Epithelial cell of proximal tubule (primary cell): ENCODE measurements at places on chromosomes 5 and 9. TPM values are rescaled to one million over a fixed set of nuclear protein-coding genes. Genes with fewer than 3 reads are reported as not detected.

RNF180 gene
- 4.5 and 4.6 TPM in 2 replicates for total RNA-seq

DNA sequence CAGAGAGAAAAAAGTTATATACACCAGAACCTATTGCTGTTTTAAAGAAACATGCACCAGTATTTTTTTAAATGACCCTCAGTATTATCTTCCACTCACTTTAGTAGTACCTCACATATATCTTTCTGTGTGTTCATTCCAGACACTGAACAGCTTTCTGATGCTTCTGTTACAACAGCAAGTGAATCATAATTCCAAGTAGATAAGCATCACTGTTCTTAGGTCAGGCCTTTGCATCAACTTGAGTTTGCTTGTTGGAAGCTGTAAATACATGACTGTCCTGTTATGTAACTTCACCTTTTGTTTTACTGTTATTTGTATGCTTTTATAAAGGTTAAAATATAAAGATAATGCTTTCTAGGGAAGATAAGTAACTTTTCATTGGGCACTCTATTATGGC lies 184.4 kb downstream of the ISL1 start:
- DNase-seq = no peak

GRCh38 chr5:158807-159447 lies 32.4 kb upstream of the LRRC14B start:
- DNase-seq = no peak

UQCRQ gene
- 288 and 304 TPM in 2 replicates for total RNA-seq

WDR38 gene
- not detected in 2 replicates for total RNA-seq

DDX4 gene
- total RNA-seq = not detected in 2 replicates

- DNase-seq = no peak
Measured at GRCh38 chr9:136014924-136015633, 53.9 kb upstream of the UBAC1 start.

GRCh38 chr9:129863059-129863690 lies 27.9 kb downstream of the USP20 start:
- DNase-seq = no peak

SLC1A3 gene
- 1.3 and 1.7 TPM in 2 replicates for total RNA-seq

DNA sequence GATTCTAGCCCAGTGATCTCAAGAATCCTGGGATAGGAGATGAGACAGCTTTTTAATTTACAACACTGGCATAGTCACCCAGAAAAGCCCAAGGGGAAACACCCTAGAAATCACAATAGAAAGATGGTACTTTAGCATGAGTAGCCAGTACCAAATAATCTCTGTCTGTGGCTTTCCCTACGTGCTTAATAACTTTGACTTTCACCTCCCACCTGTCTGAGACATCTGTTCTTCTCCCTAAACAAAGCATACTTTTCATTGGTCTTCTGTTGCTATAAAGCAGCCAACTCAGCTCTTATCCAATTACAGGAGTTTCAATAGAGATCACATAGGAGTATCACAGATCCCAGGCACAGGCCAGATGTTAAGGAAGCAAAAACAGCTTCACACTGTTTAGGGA lies 10.4 kb downstream of the MARCHF3 start:
- no peak for DNase-seq

DNA sequence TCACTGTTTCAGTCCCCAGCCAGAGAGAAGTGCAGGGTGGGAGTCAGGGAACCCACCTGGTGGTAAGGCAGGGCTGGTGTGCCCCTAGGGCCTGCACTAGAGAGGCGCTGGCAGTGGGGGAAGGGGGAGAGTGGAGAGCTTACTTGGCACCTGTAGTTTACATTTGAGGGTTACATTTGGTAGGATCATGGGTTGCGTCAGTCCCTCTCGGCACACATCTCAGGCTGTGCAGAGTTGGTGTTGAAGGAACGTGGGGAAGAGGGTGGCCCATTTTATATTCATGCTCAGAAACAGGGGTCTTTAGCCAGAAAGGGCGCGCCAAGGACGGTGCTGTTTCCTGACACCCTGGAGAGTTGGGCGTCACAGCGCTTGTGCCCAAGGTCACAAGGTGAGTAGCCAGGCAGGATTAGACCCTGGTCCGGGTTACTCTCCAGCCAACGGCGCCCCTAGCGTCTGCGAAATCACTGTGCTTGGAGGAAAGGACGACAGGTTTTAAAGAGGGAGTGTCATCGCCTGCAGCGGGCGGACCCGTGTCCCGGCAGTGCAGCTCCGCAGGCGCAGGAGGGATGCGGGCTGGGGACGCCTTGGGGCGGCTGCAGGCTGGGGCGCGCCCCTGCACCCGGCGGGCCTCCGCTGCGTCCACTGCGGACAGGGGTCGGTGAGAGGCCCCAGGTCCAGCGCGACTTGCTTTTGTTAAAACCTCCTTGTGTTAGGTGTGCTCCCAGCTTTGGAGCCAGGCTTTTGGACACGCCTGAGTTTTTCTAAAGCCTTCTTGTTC lies 272.6 kb downstream of the FANCC start:
- no peak for DNase-seq

DNA sequence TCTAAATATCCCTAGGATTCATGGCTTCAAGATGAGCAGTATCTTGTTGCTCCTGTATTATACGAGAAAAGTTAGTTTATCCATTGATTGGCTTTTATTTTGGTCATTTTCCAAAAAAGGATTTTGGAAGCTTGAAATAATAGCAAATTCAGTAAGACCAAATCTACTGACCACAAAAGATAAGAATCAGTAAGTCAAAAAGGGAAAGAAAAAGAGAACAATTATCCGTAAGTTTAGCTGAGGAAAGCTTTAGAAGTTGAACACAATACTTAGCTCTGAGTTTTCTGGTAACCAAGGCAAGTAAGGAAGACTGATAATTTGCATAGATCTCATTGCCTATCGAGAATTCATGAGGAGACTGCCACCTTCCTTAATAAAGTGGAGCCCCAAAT lies 9.1 kb downstream of the TGFBR1 start:
- no peak for DNase-seq

CCDC183 gene
- 0.06 TPM in 1 of 2 replicates, not detected in the other for total RNA-seq

- DNase-seq = no peak
Measured at GRCh38 chr9:20479419-20480155, 142.7 kb downstream of the MLLT3 start.

DNA sequence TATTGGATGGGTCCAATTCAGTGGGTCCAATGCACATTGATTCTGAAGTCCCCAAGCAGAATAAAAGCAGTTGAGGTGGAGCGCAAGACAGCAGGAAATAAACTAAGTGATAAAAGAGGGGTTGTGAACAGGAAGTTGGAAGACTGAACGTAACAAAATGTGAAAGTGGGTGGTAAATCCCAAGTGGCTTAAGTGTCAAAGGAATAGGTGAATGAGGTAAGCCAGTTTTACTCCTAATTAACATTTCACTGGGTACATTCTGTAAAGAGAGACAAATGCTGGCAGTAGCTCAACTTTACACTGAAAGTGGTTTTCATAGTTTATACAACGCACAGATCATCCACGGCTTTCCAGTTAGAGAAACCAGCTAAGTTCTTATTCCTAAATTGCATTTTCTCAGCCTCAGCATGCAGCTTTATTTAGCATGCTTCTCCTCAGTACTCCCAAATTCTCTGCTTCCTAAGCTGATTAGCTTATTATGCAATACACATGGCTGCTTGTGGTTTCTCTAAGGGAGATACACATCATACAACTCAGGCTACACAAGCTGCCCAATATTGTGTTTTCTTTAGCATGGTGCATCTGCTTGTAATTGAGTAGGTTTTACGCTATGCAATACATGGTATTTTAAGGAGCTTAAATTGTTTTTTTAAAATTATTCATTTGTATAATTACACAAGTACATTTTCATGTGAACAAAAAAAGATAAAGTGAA lies 34.2 kb upstream of the HSD17B4 start:
- DNase-seq = no peak

GRCh38 chr9:26870292-26870691 lies 22.3 kb downstream of the CAAP1 start:
- DNase-seq = peak; percentile 94

GRCh38 chr9:13034694-13035002 lies 244.8 kb downstream of the MPDZ start:
- no peak for DNase-seq

DNA sequence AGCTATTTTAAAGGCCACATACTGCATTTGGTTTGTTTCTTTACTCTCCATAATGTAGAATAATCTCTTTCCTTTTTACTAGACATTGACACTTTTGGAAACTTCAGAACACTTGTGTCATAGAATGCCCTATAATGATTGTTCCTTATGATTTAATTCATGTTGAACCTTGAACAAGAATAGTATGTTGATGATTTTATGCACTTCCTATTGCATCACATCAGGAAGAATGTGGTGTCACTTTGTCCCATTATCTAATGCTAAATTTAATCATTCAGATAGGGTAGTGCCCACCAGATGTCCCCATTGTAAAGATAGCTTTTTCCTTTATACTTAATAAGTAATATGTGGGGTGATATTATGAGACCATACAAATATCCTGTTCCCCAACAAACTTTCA lies 19.4 kb upstream of the DEPDC1B start:
- no peak for DNase-seq

- DNase-seq = no peak
Measured at GRCh38 chr5:111743988-111744387, 13.0 kb downstream of the NREP start.
